Fibroblast of villous mesenchyme (primary cell): ENCODE measurements at places on chromosomes 16 and 17. TPM values are rescaled to one million over a fixed set of nuclear protein-coding genes. Genes with fewer than 3 reads are reported as not detected.

DNA sequence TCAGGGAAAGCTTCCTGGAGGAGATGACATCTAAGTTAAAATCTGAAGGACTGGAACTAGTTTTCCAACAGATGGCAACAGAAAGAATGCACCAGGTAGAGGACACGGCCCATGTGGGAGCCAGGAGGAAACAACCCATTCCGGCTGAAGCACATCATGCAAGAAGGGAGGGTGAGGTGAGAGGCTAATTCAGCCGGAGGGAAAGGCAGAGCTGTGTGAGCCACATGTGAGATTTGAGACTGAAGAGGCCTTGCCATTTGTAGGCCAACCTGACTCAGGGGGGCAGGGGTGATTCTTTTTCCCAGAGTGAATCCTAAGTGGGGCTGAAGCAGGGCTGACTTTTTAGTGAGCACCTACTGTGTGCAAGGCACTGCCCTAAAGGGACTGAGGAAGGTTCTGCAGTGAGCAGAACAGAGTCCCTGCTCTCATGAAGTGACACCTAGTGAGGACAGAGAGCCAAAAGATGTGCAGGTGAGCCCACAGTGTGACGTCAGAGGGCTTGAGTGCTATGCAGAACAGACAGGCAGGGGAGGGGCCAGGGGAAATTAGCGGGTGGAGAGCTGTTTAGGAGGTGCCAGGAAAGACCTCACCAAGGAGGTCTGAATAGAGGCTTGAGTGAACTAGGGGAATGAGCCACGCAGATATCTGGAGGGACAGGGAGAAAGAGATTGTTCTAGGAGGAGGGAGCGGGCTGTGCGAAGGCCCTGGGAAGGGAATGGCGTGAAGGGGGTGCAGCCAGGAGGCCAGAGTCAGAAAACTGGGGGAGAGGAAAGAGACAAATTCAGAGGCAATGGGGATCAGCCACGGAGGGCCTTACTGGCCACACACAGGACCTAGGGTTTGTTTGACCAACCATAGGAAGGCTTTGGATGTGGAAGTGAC lies 19.8 kb upstream of the IL21R start:
- no peak for DNase-seq

DNA sequence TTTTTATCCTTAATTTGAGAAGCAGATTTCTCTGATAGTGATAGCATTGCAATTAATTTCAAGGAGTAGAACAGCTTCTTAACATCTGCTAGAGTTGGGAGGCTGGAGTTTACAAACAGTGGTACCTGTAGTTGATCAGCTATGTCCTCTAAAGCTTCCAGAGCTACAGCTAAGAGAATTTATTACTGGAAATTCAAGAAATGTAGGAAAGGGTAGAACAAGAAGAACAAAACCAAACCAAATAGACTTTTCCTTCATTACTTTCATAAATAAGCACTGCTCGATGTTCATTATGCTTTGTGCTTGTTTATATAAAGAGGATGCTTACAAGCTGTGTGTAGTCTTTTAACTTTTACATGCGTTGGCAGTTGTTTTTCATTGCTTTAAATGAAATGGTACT lies 333.6 kb upstream of the TBX2 start:
- DNase-seq = no peak

DNA sequence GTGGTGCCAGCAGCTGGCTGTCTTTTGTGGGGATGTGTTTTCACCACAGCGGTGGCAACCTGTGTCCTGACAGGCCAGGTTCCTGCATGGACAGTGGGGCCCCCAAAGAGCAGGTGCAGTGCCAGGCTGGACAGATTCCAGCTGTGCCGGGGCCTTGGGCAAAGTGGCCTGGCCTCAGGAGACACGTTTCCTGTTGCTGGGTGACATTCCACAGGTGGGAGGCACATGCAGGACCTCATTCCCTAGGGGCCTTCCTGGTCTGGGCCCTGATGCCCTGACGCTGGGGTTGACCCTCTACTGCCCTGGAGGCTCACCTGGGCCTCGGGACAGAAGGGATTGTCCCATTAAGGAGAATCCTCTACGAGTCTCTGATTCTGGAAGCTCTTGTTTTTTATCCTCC lies 182.4 kb downstream of the RAB11FIP4 start:
- no peak for DNase-seq

Gene VWA3A
- under 0.01 TPM in 2 replicates for total RNA-seq
